SK-N-SH treated with all-trans-retinoic acid at 6 μM for 48 hours (cell line): ENCODE measurements at places on chromosomes 5 and 9.

GRCh38 chr9:27373851-27374250, 76.9 kb upstream of the EQTN start:
- ATAC-seq = no peak

DNA sequence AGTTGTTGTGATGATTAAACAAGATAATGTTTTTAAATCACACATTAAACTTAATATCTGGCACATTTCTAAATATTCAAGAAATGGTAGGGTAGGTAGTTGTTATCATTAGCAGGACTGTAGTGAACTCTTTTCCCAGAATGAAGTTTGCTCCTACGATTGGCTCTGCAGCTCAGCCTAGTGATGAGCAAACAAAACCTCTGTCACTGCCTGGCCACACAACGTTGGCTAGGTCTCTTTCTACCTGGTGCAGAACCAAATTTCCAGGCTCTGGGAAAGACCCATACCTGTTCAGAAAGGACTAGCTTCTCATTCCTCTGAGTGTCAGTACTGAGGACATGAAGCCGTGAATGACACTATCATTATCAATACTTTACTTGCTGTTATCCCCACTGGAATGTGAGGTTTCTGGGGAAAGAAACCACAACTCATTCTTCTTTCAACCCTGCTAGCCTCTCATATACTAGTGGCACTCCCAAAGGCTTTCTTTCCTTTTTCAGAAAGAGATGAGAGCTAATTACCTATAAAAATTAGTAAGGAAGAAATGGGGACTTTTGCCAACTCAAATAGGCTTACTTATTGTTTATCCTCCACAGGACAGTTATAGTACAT, 219.3 kb upstream of the TRIM32 start:
- no peak for ATAC-seq

DNA sequence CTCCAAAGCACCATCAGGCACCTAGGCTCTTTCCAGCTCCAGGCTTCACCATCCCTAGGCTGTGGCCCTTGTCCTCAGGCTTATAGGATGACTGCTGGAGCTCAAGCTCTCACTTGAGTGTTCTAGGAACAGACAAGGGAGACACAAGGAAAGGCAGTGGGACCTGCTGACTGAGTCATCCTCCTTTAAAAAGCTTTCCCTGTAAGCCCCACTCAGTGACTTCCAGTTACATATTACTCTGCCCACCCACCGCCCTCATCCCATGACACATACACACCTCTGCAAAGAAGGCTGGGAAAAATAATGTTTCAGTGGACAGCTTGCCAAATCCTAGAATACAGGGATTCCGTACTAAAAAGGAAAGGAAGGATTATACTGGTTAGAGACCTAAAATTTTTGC, 154.2 kb upstream of the ZNF366 start:
- ATAC-seq = no peak; the same call in 2 of the 3 replicates

- peak; percentile 37; the same call in 1 of the 3 replicates for ATAC-seq
Measured at GRCh38 chr5:56019306-56020272, 24.8 kb upstream of the IL6ST start.

GRCh38 chr5:11048760-11049159, 287.7 kb upstream of the DAP start:
- ATAC-seq = peak; percentile 46; the same call in 1 of the 3 replicates

DNA sequence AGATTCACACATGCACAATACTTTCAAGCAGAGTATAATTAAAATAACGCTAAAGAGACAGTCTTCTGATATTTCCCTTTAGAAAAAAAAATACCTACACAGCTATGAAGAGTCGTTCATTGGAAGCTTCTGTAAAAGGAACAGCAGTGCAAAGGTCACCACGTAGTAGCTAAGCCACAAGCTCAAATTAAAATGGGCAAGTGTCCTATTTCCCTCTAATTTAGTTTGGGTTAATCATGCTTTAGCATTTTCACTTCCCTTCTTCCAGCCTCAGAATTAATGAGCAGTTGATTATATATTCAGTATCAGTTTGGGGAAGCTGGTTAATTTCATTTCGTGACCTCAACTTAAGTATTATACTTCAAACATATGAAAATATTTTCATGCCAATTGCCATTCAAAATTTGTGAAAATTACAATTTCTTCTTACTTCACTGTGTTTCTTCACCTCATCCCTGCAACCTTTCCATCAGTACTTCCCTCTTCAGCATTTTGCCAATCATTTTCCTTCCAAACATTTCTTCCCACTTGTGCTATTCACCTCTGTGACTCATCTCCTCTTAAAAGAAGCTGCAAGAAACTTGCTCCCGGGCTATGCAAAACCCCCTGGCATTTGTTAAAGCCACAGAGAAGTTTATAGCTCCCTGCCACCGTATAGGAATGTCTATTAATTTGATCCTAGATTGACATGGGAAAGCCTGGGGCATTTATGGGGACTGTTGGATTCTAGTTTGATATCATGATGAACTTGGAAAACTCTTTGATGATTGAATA, 83.0 kb downstream of the DMRTA1 start:
- ATAC-seq = no peak

GRCh38 chr9:79801459-79801858, 229.7 kb downstream of the TLE4 start:
- no peak for ATAC-seq

DNA sequence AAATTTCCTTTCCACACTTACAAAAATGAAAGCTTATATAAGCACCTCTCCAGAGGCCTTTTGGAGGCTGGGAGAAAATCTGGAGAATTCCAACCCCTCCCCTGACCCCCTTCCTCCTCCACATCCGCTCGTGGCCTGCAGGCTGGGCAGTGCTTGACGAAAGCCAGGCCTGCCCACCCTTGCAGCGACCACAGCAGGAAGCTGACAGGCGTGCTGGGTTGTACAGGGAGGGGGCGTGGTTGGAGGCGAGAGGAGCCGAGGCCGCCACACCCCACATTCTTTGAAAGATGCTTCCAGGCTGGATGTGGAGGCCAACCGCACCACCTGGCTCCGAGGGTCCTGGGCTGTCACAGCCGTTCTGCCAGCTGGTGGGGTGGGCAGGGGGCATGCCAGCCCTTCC, 47.8 kb upstream of the IER5L start:
- peak; percentile 96 for ATAC-seq

DNA sequence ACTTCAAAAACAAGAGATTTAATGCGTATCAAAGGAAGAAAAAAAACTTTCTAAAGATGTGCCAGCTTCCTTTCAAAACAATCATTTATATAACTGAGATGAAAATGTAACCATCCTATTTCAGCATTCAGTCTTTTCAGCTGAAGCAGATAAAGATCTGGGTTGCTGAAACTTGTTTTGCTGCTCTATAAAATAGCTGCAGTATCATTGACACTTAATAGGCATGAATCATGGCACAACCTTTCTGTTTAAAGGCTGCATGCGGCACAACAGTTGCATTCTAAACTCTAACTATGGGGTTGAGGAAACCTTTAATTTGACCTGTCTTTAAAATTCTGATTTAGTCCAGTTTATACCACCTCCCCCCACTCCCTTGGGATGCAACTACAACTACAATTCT, 196.7 kb downstream of the MPDZ start:
- peak; percentile 89 for ATAC-seq

DNA sequence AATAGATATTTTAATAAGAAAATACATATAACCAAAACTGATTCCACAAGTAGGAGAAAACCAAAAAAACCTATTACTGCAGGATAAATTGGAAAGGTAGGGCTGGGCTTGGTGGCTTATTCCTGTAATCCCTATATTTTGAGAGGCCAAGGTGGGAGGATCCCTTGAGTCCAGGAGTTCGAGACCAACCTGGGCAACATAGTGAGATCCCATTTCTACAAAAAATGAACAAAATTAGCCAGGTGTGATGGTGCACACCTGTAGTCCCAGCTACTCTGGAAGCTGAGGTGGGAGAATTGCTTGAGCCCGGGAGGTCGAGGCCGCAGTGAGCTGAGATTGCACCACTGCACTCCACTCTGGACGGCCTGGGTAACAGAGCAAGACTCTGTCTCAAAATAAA, 189.2 kb upstream of the IER5L start:
- ATAC-seq = no peak

- ATAC-seq = peak; percentile 25
Measured at GRCh38 chr9:94869415-94869843, 142.9 kb downstream of the AOPEP start.
